ENCODE measurements at places on chromosomes 16 and 17.

DNA sequence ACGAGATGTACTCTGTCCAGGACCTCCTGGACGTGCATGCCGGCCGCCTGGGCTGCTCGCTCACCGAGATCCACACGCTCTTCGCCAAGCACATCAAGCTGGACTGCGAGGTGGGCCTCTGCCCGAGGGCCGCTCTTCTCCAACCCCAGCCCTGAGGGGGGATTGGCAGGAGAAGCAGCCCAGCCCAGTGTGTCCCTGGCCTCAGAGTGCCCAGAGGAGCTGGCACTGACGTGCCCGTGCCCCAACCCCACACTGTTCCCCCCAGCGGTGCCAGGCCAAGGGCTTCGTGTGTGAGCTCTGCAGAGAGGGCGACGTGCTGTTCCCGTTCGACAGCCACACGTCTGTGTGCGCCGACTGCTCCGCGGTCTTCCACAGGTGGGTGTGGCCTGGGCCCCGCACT, 15.6 kb downstream of the DEF8 start:
- no peak for DNase-seq

GRCh38 chr16:65373097-65373496, 251.2 kb upstream of the CDH11 start:
- no peak for DNase-seq

DNA sequence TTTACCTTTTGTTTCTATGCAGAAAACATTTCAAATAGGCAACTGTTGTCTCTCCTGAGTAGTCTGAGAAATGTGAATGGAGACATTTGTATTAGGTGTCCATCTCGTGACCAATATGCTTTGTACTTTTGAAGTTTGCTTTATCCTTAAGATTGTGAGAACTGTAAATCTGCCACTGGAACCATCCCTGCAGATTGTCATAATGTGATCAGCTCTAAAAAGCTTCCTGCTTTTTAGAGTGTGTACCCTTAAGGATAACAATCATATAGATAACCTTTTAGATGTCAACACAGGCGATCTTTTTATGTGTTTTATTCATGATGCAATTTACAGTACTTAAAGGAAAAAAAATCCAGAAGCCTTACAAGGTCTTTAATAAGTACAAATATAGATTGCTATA, 63.5 kb downstream of the PRKCA start:
- no peak for DNase-seq

- no peak for DNase-seq
Observed at GRCh38 chr17:71437166-71437565, 683.7 kb upstream of the SOX9 start.

DNA sequence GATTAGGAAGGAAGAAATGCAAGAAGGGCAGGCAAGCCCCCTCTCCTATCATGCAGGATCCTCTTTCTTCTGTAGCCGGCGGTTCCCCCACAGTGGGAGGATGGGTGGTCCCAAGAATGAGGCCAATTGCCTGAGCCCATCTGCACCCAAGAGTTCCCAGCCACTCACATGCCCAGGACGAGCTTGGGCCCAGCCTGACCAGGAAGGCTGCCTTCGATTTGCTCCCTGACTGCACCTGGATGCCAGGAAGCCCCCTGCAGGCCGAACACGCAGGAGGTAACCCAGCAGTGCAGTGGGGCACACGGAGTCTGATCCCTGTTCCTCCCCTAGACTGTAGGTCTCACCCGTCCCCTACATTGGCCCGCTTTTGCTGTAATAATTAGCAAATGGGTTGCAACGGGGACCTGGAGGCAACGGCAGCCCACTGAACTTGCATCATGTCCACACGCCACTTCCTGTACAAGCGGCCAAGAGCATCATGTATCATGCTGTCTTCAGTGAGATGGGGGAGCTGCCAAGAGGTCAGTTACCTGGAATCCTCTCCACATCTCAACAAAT, 67.5 kb downstream of the AMFR start:
- DNase-seq, result no peak

DNA sequence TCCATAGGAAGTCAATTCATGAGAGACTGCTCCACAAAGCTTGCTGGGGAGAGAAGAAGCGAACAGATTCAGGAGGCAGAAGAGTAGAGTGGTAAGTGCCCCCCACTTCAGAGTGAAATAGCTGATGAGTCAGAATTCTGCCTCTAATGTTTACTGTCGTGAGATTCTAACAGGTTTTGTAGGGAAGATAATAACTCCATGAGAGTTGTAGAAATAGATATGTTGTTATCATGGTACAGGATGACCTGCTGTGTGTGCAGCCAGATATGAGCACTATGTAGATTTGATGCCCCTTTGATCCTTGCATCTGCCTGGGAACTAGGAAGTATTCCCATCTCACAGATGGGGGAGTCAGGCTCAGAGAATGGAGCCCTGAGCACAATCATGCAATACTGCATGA, 502.4 kb upstream of the CDH11 start:
- DNase-seq, result no peak

GRCh38 chr16:86515413-86515776, 5.1 kb downstream of the FOXF1 start:
- no peak for DNase-seq

- no peak for DNase-seq
Observed at GRCh38 chr17:39643271-39643670, 6.3 kb downstream of the STARD3 start.

DNA sequence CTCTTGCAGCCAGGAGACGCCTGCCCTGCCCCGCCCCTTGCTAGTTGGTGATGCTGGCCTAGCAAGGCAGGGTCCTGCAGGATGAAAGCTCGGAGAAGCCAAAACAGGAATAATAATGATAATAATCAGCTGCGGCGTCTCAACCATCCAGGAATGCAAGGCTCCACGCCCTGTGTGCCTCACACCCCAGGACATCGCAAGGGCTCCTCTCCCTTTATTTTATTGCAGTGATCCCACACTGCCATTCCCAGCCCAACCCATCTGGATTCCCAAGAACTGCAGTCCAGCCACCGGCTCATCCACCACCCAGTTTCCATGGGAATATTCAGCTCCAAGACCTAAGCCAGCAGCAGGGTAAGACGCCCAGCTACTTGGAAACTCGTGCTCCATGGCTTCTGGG, 21.0 kb upstream of the ZNF652 start:
- DNase-seq, result no peak

Data from NCI-H524 treated with DMSO at 0.1 percent for 48 hours (cell line).